ENCODE measurements at places on chromosomes 2 and 18.
A peak's percentile ranks its signal among the peaks of the same experiment; 100 is the strongest.

GRCh38 chr2:23803264-23803964 lies 123.5 kb downstream of the ATAD2B start:
- no peak for DNase-seq

- no peak for DNase-seq
Observed at GRCh38 chr2:31314761-31315160, 80.8 kb downstream of the EHD3 start.

- no peak for DNase-seq
Observed at GRCh38 chr18:26436176-26437051, 111.9 kb downstream of the KCTD1 start.

DNA sequence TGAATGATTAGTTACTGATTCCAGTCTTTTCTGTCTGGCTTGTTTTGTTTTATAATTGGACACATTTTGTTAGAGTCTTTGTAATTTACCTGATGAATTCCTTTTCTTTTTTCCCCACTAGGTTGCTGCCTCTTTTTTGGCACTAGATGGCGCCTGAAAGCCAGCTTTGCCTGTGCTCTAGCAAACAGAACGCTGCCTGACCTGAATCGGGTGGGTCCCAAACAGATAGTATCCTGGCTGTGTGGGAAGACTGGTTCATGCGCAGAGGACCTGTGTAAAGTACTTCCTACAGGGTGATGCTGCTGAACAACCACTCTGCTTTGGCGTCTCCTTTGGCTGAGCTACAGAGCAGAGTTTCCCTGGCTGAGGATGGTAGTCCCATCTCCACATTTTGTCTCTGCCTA lies 288.2 kb downstream of the IKZF2 start:
- DNase-seq: peak; percentile 0

GRCh38 chr18:29062921-29063320 lies 886.0 kb upstream of the CDH2 start:
- no peak for DNase-seq

- DNase-seq: no peak
Observed at GRCh38 chr2:220104871-220105351, 477.5 kb downstream of the SLC4A3 start.
